ENCODE measurements at places on chromosomes 6 and 20.

DNA sequence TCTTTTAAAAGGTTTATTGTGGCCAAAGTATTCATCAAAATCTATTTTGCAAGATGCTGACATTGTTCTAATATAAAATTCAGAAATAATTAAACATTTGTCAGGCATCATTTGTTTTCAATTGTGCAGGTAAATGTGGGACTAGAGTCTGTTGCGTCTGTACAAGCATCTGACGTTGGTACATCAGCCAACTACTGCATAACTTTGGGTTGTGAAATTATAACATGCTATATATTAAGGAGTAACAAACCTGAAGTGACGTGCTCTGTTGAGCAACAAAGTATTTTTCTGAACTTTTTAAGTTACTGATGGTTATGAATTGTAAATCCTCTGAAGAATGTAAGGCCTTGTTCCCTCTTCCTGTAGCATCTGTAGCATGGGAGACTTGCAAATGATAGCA, 66.0 kb downstream of the RNF182 start:
- no peak for DNase-seq

DNA sequence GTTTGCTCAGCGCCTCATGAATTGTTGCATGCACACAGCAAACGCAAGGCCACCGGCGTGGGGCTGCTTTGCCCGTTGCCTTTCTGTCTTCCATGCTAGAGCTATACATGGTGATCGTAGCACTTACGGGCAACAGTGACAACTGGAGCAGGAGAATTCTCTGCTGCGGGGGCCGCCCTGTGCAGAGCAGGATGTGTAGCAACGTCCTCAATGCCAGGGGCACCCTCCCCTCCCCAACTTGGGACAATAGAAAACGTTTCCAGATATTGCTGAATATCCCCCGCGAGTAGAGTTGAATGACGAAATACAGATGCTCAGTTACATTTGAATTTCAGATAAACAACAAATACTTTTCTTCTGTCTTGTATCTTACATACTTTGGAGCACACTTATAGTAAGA, 198.7 kb downstream of the TFAP2C start:
- DNase-seq: no peak

DNA sequence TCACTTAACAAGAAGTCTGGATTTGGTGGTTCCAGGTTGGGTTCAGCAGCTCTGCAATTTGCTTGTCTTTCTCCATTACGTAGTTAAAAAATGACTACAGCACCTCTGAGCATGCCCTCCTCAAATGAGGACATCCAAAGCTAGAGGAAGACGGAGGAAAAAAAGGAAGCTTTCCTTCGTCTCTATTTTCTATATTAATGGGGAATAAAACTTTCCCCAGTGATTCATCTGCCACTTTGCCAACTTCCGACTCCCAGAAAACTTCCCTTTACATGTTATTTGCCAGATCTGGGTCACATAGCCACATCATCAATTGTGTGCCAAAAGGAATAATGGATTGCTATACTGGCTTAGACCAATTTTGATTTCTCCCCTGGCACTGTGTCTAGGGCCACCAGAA, 69.5 kb downstream of the ZFAND3 start:
- DNase-seq: no peak

GRCh38 chr6:130269969-130270635, 47.4 kb upstream of the SAMD3 start:
- DNase-seq: no peak

DNA sequence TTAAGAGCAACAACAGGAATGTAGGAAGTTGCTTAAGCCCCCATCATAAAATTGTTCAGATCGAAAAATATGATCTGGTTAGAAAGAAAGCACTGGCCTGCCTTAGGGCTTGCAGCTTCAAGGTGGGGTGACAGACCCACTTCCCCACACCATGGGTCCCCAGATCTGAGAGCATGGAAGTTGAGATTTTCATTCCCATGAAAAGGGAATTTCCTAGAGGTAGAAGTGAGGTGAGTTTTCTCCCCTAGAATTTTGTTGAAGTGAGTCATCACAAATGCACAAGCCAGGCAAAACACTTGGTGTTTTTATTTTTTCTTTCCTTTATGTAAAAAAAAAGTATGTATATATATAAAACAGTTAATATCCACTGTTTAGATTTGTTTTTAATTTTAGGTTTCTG, 213.6 kb upstream of the SUPT3H start:
- no peak for DNase-seq

GRCh38 chr6:100796049-100796823, 84.9 kb downstream of the ASCC3 start:
- DNase-seq: no peak

GRCh38 chr6:113496166-113496565, 361.0 kb upstream of the MARCKS start:
- no peak for DNase-seq

DNA sequence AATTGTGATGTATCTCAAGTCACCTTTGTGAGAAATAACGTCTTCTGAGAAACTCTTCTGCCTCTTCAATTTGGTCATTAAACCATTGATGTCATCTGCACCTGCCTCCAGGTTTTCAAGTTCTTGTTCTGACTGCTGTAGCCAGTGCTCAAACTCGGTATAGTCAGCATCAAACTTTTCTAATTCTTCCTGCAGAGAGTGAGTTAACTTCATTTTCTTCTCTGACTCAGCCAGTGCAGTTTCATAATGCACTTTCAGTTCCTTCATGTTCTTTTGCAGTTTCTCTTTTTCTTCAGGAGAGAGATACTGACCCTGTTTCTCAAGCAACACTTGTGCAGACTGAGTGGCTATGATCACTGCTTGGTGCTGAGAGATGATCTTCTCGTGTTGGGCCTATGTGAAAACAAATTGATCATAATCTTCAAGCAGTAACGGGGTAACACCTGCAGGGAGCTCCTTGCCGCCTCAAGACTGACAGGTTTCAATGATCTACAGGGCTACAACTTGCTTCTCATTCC, 48.8 kb downstream of the DST start:
- DNase-seq: peak; percentile 2

DNA sequence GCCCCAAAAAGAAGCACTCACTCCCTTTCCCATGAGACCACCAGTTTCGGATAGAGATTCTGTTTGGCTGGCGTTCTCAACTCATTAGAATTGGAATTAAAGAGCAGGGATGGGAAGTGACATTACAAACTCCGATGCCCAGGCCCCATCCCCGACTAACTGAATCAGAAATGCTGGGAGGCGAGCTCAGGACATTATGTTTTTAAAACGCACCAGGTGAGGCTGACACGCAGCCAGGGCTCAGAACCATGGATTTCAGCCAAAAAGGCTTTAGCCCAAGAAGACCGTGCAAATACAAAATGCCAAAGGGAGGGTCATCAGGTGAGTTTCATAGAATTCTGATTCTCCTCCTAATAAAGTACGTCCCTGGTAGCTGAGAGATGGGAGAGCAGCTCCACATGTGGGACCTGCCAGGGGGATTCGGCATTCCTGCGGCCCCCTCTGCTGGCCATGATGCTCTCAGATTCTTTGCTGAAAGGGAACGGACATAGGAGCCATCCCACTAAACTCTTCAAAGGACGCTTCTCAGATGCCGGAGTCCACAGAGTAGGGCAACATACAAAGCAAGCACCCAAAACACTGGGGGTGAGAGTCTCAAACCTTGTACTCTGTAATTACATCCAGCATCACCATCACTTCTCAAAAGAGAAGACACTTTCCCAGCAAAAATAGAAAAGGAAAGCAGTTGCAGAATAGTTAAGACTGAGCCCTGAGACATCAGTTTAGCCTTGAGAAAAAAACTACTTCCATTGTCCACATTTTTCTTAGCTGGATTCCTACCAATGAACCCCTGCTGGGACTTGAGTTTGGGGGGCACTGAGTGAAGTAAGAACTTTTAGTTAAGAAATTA, 205.2 kb downstream of the BMP7 start:
- DNase-seq: no peak

DNA sequence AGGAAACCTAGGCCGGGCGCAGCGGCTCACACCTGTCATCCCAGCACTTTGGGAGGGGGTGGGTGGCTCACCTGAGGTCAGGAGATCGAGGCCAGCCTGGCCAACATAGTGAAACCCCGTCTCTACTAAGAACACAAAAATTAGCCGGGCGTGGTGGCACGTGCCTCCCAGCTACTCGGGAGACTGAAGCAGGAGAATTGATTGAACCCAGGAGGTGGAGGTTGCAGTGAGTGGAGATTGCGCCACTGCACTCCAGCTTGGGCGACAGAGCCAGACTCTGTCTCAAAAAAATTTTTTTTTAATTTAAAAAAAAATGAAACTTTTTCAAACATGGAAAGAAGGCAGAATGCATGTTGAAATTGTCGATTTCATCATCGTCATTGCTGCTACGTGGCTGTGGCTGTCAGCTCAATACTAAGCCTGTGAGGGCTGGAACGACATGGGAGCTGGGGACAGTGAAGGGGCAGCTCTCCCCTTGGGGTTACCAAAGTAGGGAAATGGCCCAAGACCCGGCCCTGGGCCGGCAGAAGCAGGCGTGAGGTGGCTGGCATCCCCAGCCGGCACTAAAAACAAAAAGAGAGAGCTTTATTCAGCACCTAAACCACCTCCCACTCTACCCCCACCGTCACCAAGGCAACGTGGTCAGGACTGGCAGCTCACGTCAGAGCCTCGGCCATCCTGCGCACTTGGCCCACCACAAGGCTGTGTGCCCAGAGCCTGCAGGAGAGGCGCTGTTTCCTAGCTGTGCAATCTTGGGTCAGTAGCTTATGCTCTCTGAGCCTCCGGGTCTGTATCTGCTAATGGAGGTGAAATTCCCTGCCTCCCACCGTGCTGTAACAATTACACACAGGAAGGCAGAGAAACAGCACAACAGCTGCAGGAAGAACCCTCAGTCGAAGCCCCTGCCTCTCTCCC, 30.8 kb downstream of the AGPAT4 start:
- DNase-seq: peak; percentile 73

Data from CD4-positive, alpha-beta T cell treated with Interleukin-17A for 1 hour (primary cell).